Colonic mucosa (tissue), 4 donors: ENCODE measurements at places on chromosomes 7 and 10.

GRCh38 chr10:80894311-80894791, 356.6 kb downstream of the SH2D4B start:
- DNase-seq: no peak

- no peak for DNase-seq
Measured at GRCh38 chr10:24759672-24760071, 36.0 kb upstream of the ARHGAP21 start.

DNA sequence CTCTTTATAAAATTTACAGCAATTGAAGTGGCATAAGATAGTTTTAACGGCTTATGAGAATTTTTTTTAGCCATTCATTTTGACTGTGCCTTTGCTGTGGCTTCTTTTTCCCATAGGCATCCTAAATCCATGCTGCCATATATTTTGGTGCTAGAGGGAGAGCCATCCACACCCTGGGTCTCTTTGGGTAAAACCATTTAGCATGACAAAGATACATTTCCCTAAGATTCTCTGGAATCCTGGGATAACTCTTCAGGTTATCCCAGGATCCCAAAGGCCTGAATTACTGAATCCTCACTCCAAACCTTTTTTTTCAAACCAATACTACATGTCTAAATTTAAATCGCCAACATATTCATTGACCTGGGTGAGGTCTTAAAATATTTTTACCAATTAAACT, 28.9 kb downstream of the DNAJC12 start:
- no peak for DNase-seq

GRCh38 chr7:39360766-39361165, 205.4 kb upstream of the YAE1 start:
- no peak for DNase-seq

- peak; percentile 88 for DNase-seq
Measured at GRCh38 chr10:114499630-114500190, 95.4 kb upstream of the AFAP1L2 start.

DNA sequence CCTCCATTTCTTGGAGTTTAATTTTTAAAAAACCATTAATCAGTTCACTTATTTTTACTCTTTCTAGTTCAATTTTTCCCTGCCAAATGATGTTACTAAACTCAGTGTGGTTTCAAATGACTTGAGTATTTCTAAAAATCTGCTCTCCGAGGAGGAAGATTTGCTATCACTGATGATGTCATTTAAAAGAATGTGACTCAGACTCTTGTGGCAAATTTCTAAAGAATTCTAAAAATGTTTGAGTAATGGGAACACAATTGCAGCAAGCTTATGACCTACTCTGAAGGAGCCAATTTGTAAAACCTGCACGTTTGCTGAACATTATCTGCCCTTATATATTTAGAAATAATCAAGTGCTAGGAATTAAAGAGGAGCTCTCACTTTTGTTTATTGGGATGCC, 88.6 kb downstream of the SPAG6 start:
- DNase-seq: no peak

DNA sequence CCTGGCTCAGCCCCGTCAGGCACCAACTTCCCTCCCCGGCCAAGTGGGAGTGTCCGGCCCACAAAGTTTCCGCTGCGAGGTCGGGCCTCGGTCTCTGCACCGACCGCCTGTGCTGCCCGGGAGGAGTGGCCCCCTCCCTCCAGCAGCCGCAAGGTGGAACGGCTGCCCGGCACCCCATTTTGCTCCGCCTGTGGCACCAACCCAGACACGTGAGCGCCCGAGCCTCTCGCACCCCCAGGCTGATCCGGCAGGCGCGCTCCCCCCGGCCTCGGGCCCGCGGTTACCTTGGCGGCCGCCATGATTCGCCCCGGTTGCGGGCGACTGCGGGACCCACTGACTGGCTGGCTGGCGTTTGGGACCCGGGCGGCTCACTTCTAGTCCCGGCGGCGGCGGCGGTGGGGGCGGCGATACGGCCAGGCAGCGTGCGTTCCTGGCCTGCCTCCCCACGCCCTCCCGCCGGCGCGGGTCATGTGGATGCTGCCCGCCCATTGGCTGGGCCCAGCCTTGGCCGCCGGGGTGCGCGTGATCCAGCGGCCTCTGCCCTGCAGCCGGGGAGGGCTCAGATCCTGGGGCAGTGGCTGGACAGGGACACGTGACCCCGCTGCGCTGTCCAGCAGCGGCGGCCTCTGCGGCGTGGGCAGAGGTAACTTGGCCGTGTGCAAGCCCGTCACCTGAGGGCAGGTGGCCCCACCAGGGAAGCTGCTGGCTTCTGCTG, at the start of gene SLC25A13:
TSS of gene SLC25A13 (minus strand) at position 441 of the 715 bp plus-strand sequence. CDS start at position 299, 142 bp downstream.
- DNase-seq: peak; percentile 92

DNA sequence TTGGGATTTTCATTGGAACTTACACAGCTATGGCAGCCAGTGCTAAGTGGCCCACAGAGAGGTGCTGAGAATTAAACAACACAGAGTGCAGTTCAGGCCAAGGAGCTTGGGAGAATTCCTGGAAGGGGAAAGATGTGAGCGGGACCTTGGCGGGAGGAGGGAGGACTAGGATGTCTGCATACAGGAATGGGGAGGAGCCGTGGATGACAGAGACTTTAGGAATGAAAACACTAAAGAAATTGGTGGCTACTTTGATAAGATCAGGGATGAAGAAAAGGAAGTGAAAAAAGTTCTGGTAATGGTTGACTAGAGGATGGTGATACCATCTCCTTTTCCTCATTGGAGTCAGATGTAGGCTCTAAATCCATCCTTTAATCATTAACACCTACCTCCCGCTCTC, 234.2 kb upstream of the FZD8 start:
- no peak for DNase-seq

DNA sequence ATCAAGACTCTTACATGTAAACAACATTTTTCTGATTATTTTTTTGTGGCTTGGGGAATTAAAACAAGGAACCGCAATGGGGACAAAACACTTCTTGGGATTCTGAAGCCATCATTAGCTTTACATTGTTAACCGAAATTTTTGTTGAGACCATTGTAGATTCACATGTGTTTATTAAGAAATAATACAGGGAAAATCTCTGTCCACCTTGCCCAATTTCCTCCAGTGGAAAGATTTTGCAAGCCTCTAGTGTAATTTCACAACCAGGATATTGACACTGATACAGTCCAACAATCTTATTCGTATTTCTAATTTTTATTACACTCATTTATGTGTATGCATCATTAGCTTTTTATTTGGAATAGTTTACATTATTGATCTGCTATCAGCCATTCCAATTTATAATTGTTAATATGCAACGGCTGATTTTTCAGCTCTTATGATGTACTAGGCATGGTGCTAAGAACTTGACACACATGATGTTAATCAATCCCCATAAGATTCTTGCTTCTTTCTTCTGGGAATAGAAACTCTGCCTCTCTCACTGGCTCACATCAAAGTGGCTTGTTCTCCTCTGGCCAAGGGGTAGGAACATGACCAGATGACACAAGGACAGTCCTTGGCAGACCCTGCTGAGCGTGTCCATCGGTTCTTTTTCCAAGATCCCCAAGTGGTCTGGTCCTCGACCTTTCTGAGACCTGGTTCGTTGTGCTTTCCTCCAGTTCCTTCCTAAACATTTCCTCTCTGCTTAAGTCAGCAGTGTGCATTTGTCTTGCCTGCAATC, 137.6 kb downstream of the ADAM12 start:
- no peak for DNase-seq

DNA sequence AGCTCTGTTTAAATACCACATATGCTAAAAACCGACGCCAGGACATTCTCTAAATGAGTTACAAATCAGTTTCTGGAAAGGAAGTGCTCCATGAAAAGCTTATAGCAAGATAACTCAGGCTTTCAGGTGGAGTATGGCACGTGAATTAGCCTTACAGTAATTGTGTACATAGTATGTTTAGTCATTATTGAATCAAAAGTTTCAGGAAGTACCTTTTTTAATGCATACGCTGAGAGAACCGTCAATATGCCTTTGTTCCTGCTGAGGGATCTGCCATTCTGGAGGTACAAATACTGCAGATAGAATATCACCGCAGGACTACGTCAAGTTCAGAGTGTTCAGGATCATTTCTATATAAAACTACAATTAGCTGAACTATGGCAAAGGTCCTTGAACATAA, 45.7 kb downstream of the ANKMY2 start:
- DNase-seq: no peak

- DNase-seq: peak; percentile 82
Measured at GRCh38 chr7:24821045-24821753, 63.9 kb upstream of the GSDME start.

DNA sequence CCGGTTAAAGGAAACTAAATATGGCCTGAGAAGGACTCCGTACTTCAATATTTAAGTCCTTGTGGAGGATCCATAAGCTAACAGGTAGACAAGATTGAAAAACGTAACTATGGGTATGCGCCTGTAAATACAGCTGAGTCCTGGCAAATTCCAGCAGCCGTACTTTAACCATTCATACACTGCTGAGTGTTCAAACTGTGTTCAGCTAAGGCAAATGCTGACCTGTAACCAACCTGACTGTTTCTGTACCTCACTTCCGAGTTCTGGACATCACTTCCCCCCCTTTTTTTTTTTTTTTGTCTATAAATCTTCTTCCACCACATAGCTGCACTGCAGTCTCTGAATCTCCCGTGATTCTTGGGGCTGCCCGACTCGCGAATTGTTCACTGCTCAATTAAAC, 69.1 kb downstream of the SRPK2 start:
- DNase-seq: no peak

GRCh38 chr10:13219685-13220670, 14.2 kb downstream of the UCMA start:
- peak; percentile 20 for DNase-seq

- no peak for DNase-seq
Measured at GRCh38 chr7:65946904-65947303, 35.1 kb downstream of the GUSB start.

- no peak for DNase-seq
Measured at GRCh38 chr10:9449530-9449929, 1395.0 kb downstream of the GATA3 start.

GRCh38 chr10:92722349-92722748, 32.6 kb downstream of the HHEX start:
- DNase-seq: no peak

GRCh38 chr10:33483816-33484190, 149.3 kb upstream of the NRP1 start:
- no peak for DNase-seq

- no peak for DNase-seq
Measured at GRCh38 chr7:74038194-74038961, 10.4 kb downstream of the ELN start.

DNA sequence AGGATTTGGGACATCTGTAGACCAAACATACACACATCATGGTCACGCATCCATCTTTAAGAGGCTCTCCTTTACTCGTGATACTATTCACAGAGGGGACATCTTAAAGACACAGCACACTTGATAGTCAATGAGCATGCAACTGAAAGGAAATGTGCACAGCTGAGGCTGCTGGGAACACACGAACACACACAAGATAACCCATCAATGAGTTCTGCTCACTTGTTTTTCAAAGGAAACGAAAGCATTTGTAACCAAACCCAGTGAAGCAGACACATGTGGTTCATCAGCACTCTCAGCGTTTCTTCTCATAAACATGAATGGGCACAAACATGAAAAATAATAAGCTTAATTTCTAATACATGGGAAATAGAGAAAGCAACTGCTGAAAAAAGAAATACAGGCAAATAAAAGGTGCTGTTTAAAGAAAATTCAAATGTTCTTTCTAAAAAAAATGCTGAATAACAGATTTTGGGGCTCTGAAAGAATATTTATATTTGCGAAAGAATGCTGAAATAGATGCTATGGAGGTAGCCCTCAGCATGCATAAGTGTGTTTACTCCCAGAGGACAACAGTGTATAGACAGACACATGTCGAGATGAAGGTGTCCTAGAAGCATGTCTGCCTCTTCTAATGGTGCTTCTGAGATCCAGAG, 59.7 kb upstream of the LAMB4 start:
- DNase-seq: no peak

DNA sequence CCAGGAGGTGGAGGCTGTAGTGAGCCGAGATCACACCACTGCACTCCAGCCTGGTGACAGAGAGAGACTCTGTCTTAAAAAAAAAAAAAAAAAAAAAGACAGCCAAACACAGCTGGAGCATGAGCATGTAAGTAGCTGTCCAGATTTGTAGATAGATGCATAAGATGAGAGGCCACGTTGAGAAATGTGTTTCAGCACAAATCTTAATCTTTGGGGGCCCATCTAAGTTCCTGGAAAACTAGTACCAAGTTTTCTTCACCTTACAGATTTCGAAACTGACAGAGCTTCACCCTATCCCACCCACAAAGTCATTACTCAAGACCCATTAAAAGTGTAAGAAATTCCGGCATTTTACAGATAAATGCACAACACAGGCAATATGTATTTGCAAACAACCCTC, 208.2 kb downstream of the PARD3 start:
- no peak for DNase-seq

DNA sequence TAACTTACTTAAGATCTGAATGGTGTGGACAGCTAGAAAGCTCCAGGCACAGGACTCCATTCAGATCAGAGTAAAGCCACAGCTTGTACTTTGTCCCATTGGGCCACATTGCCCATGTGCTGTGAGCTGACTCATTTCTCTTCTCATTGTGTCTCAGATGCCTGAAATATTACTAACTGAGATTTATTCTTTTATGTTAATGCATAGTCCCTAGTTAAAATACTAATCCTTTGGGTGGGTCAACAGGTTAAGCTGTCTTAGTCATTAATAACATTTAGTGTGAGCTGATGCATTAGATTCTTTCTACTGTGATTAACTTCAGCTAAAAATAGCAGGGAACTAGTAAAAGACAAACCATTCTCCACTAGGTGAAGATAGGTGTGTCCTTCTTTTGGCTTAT, 104.7 kb upstream of the ARMC3 start:
- DNase-seq: no peak

DNA sequence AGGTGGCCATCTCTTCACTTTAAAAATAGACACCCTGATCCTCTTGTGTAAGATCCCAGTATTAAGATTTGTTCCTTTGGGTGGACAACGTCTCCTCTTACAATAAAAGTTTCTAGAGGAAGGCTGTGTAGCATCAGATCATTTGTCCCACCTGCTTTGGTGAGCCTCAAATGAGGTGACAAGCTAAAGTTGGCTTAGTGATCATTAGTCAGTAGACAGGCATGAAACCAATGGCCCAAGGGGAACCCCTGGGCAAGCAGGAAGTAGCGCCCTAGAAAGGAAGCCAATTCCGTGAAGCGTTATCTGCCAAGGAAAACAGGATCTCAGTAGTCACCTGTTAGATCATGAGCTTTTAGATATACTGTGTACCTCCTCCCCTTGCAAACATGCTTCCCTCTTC, 66.8 kb downstream of the PCGF5 start:
- no peak for DNase-seq

DNA sequence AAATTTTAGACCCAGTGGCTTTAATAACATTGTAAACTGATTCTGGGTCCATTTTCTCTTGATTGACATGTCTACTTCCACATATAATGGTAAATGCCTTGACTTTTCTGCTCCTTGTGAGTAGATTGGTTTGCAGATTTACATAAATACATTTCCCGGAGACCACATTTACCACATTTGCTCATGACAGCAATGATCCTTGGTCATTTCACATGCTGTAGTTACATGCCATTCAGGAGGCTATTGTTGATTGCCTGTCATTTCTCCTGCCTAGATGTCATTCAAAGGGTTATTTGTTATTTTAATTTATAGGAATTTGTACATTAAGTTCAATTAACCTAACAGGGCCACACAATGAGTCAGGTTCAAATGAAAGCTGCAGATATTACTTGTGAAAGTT, 280.5 kb downstream of the CNTNAP2 start:
- DNase-seq: no peak
